ENCODE measurements at places on chromosomes 13 and 19.
A peak's percentile ranks its signal among the peaks of the same experiment; 100 is the strongest.

DNA sequence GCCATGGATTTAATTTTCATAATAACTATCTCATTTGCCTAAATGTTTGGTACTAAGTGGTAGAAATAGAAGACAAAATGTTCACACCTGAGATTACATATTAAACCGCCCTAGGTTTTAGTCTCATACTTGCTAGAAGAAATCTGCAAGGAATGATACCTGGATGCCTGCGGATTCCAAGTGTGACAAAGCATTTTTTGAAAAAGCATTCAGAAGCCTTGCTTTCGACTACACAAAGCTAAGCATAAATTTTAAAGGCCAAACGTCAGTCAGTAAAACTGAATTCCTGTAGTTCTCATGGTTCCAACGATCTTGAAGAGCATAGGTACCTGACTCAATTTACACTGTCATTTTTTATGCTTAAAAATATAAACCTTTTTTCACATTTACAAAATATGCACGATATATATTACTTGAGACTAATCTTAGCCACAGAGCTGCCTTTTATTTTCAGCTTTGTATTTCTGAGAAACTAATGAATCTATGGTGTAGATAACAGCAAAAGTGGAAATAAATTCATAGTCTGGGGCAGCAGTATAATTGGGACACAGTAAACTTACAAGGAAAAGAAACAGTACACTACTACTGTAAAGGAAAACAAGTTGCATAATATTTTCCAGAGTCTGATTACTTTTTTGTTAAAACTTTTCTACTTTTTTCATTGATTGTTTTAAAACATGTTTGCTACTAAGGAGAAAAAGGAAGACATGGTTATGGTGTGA is 1.2 kb upstream of the LRRC63 start:
- DNase-seq: no peak
- no peaks in the 10 kb centered on the region for H3K36me3 ChIP-seq
- H3K4me1 ChIP-seq: peaks cover 8% of the 10 kb centered on the region
- H3K27me3 ChIP-seq: peaks cover 31% of the 10 kb centered on the region

DNA sequence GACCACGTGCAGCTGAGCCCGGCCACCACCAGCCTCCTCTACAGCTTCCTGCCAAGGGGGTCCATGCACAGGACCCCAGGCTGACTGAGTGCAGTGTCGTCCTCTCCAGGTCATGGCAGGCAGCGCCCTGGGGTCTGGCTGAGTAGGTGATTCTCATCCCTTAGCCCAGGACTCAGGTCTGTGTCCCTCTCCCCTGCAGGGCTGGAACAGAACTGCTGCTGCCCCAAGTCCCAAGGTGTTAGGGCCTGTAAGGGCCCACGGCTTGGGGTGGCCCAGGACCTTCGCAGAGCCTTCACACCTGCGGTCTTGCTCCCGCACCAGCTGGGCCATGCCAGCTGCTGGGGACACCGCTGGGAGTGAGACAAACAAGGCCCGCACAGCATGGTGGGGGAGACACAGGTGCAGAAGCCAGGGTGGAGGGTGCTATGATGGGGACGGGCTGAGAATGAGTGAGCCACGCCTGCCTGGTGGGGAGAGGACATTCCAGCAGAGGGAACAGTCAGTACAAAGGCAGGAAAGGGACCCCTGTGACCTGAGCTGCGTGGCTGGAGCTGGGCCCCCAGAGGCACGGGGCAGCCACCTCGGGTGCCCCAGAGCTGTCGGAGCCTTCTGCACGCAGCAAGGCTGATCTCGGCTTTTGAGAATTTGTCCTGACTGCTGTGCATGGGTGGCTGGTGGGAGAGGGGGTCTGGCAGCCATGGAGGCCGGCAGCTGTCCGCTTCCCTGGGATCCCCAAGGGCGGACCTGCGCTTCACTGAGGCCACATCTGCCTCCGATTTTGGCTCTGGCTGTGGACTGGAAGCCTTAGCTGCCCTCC is 11.9 kb downstream of the PLEKHF1 start:
- peaks cover 9% of the 10 kb centered on the region for H3K36me3 ChIP-seq
- peaks cover 46% of the 10 kb centered on the region for H3K4me1 ChIP-seq
- no peak overlapping the region for H3K4me3 ChIP-seq
- H3K27me3 ChIP-seq: no peaks in the 10 kb centered on the region
- no peak for DNase-seq

- H3K36me3 ChIP-seq: no peaks in the 10 kb centered on the region
- no peaks in the 10 kb centered on the region for H3K27me3 ChIP-seq
- no peaks in the 10 kb centered on the region for H3K4me1 ChIP-seq
- no peak overlapping the region for H3K27ac ChIP-seq
- no peak for DNase-seq
Observed at GRCh38 chr13:109628251-109628699, 158.1 kb downstream of the IRS2 start.

- H3K4me3 ChIP-seq: no peak overlapping the region
- H3K27me3 ChIP-seq: no peaks in the 10 kb centered on the region
- H3K36me3 ChIP-seq: no peaks in the 10 kb centered on the region
- peak overlapping the region; percentile 56 for H3K27ac ChIP-seq
- H3K4me1 ChIP-seq: no peaks in the 10 kb centered on the region
- no peak for DNase-seq
Observed at GRCh38 chr13:52127378-52127777, 1.5 kb downstream of the NEK5 start.

GRCh38 chr13:35210261-35210660 is 266.2 kb downstream of the MAB21L1 start:
- H3K27ac ChIP-seq: no peak overlapping the region
- H3K4me1 ChIP-seq: no peaks in the 10 kb centered on the region
- no peaks in the 10 kb centered on the region for H3K36me3 ChIP-seq
- no peak for DNase-seq
- no peaks in the 10 kb centered on the region for H3K27me3 ChIP-seq

GRCh38 chr19:40270362-40271089 is 14.6 kb downstream of the AKT2 start:
- no peaks in the 10 kb centered on the region for H3K27me3 ChIP-seq
- peaks cover 6% of the 10 kb centered on the region for H3K4me1 ChIP-seq
- no peaks in the 10 kb centered on the region for H3K36me3 ChIP-seq

DNA sequence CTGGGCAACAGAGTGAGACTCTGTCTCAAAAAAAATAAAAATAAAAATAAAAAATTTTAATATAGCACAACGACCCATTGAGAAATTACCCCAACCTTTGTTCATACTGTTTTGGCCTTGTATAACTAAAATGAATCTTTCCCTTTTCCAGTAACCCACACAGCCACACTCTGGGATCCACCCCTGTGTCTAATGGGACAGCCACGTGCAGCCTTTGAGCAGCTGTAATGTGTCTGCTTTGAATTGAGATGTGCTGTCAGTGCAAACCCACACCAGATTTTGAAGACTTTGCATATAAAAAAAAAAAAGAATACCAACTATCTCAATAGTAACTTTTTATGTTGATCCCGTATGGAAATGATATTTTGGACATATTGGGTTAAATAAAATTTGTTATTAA is 112.7 kb upstream of the UBL3 start:
- H3K4me3 ChIP-seq: no peak overlapping the region
- DNase-seq: no peak
- H3K27ac ChIP-seq: no peak overlapping the region
- no peaks in the 10 kb centered on the region for H3K4me1 ChIP-seq
- no peaks in the 10 kb centered on the region for H3K27me3 ChIP-seq
- no peaks in the 10 kb centered on the region for H3K36me3 ChIP-seq

GRCh38 chr13:46071590-46072249 is 19.2 kb upstream of the ZC3H13 start:
- no peaks in the 10 kb centered on the region for H3K36me3 ChIP-seq
- no peaks in the 10 kb centered on the region for H3K27me3 ChIP-seq
- H3K4me1 ChIP-seq: no peaks in the 10 kb centered on the region
- H3K4me3 ChIP-seq: no peak overlapping the region
- H3K27ac ChIP-seq: no peak overlapping the region

GRCh38 chr13:27482983-27483382 is 32.6 kb upstream of the MTIF3 start:
- no peak overlapping the region for H3K27ac ChIP-seq
- DNase-seq: peak; percentile 43
- H3K4me3 ChIP-seq: no peak overlapping the region
- H3K27me3 ChIP-seq: no peaks in the 10 kb centered on the region
- no peaks in the 10 kb centered on the region for H3K36me3 ChIP-seq

DNA sequence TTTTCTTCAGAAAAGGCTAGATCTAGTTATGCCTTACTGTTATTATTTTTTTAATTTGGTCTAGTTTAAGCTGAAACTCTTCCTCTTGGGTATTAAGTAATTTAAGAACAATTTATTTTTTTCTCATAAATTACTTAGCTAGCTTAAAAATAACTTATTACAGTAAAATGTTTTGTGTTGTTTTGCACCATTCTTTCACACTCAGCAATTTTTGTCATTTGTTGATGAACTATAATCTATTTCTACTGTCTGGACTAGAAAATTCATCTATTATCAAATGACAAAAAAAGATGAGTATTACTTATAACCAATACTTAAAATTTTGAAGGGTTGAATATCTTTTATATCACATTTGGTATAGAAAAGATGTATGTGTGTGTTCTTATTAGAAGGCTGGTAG is 1.6 kb upstream of the LPAR6 start:
- no peaks in the 10 kb centered on the region for H3K4me1 ChIP-seq
- H3K27ac ChIP-seq: no peak overlapping the region
- no peak overlapping the region for H3K4me3 ChIP-seq

All from transverse colon (tissue), 4 donors.